ENCODE measurements at places on chromosomes 3 and 15.

- DNase-seq, result no peak
These were observed 130.8 kb upstream of the IL12A start for GRCh38 chr3:159857840-159858239.

GRCh38 chr3:194245975-194246561 is 105.1 kb downstream of the CPN2 start:
- no peak for DNase-seq

- no peak for DNase-seq
These were observed 35.5 kb downstream of the B3GALNT1 start for GRCh38 chr3:161069511-161070251.

DNA sequence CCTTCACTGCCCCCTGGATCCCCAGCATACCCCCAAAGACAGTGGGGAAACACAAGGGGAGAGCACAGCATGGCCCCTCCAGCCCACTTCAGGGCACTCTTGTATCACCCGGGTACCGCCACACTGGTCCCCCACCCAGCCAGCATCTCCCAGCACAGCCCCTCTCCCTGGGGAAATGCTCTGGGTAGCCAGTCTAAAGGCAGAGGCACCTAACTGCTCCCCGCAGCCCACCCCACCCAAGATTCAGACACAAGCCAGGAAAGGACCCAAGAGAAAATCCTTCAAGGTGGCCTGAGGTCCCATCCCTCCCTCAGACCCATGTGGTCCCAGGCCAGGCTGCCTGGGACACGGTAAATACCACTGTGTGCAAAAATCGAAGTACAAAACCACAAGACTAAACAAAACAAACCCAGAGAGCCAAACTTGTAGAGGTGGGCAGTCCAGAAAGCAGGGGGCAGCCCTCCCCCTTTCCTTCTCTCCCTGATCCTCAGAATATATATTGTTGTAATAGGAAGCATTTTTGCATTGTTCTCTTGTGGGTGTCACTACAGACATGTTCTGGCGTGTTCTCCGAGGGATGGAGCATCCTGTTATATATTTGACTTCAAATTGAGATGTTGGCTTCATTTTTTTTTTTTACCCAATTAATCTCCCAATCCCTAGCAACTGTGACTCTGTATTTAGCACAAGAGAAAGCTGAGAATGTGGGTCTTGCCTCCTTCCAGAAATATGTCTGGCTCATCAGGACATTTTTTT is 51.7 kb downstream of the GRIP2 start:
- DNase-seq, result no peak

DNA sequence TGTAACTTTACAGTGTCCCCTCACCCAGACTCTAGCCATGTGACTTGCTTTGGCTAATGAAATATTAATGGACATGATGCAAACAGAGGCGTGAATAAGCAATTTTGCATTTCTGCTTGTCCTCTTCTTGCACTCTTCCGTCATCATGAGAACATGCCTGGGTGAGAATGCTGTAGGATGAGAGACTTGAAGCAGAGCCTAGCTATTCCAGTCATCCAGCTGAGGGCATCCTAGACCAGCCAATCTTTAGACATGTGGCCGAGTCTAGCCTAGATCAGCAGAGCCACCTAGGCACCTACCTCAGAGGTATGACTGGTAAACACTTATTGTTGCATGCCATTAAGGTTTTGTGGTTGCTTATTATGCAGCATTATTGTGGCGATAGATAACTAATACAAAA is 450.5 kb upstream of the AZI2 start:
- no peak for DNase-seq

DNA sequence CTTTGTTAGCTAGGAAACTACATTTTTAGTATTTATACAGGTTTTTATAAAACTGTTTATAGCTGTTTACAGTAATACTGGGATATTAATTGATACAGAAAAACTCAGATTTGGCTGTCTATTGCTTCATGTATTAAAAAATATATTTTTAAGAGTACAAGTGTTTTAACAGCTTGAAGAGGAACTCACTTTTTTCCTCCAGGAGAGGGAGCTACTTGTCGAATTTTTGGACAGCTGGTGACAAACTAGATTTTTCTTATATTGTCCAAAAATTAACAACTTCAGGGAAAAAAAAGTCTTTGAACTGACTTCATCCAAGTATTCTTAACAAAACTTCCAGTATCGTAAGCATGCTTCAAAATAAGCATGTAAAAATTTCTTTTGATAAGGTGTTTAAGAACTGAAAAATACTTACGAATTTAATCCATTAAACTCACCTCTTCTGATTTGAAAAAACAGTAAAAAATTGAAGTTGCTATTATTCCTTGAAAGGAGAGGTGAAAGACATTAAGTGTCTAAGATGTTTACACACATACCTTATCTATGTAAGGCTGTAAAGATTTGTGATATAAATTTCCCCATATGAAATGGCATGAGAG is 4.0 kb downstream of the DIPK2A start:
- no peak for DNase-seq

DNA sequence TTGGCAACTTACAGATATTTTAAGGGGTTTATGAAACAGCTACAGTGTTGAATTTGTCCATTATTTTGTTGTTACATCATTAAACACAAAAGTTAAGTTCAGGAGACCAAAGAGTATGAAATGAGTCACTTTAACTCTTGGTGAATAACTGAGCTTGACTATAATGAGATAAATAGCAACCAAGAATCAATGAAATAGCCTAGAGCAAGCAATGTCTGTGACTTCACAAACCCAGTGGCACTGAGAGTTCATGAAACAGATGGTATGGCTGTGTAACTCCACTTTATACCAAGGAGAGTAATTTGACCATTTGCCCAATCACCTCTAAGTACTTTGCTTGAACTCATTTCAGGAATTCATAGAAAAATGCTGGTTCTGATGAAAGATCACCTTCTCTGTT is 169.6 kb upstream of the GADL1 start:
- DNase-seq, result no peak

- no peak for DNase-seq
These were observed 19.0 kb downstream of the SYNM start for GRCh38 chr15:99123713-99124451.

DNA sequence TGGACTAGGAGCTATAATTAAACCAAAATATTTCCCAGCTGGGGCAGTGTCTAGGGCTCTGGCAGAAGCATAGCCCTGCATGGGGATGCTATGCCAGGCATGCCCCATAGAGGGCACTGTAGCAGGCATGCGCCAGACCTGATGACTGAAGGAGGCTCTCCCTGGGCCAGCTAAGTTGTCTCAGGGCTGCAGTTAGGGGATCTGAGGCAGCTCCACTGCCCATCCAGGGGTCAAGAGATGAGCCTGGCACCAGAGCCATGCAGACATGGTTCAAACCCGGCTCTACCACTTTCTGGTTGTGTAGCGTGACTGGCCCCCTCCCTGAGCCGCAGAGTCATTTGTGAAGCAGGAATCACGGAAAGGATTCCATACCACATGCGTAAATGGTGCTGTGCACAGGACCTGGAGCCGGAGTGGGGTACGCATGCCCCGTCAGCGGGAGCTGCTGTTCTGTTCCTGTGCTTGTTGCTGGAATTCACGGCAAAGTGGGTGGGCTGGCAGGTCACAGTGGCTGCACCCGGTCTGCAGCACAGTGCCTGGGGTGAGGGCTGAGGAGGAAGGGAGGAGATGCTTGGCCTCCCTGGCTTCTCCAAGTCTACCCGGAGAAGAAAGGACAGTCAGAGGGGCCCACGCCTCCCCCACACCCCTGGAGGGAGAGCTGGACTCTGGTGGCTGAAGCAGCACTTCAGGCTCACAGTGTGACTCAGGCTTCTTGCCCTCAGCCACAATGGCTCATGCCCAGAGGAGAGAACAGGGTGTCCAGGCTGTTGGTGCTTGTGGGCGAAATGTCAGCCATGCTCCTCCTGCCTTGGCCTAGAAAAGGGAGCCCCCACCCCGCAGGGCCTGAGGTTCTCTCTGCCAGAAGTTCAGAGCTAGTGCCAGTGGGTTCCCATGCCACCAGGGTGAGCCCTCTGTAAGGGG is 43.1 kb downstream of the DNASE1L3 start:
- DNase-seq, result peak; percentile 78

DNA sequence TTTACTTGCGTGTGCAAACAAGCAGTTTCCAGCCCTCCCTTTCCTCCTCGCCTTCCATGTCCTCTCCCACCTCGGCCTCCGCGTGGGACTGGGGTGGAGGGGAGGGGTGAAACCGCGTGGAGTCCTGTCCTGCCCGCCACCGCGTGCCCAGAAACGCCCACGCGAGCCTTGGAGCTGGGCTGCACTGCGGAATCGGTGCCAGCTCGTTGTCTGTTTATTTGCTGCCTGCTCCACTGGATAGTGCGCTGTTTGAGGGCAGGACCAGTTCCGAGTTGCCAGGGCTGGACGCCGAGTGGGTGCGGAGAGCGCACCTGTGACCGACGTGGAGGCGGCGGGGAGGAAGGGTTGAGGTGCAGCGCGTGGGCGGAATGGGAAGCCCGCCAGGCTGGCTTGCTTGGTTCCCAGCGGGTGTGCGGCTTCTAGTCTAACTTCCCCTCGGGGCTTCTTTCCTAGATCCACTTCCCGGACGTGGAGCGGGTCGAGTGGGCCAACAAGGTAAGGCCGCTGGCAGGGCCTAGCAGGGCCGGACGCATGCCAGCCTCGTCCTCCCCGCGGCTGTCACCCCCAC is 17.3 kb downstream of the ESYT3 start:
- no peak for DNase-seq

DNA sequence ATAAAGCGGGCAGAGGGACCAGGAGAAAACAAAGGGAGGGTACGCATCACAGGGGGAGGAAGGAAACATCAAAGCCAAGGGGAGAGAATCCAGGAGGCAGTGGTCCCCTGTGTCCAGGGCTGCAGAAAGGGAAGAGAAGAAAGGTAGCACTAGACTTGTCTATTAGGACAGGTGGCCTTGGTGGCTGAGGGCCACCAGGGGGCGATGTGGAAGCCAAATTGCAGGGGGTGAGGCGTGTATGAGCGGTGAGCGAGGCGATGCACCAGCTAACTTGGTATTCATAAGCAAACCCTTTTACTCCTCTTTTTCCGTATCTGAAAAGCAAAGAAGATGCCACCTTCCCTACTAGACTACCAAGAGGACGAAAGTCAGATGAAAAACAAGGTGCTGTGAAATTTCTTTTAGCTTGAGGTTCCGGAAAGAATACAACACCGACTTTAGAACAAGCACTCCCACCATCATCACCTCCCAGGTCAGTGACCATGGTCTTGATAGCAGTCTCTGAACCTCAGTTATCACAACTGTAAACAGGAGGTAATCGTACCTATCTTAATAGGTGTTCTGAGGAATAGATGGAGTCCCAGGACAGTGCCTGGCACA is 654.4 kb upstream of the ADAMTS9 start:
- DNase-seq, result no peak

- no peak for DNase-seq
These were observed 300.4 kb downstream of the RBMS3 start for GRCh38 chr3:29581311-29581710.

Data from activated T-cell treated with anti-CD3 and anti-CD28 coated beads, Interleukin-2, amount 50 U/mL, for 24 hours (primary cell).